Uterus (tissue), 4 donors: ENCODE measurements at places on chromosomes 1 and 21. TPM values are rescaled to one million over a fixed set of nuclear protein-coding genes. Genes with fewer than 3 reads are reported as not detected.

Gene SYNC
- 16.5 TPM for total RNA-seq

Gene LMX1A
- total RNA-seq = not detected

Gene LIN28A
- total RNA-seq = not detected

Gene HAX1
- 72.9 TPM for total RNA-seq

Gene PTGS2
- 2.0 TPM for total RNA-seq

Gene DVL1
- 94.5 TPM for total RNA-seq

Gene ESRRG
- 0.29 TPM for total RNA-seq

Gene ZNF683
- not detected for total RNA-seq

Gene IVL
- not detected for total RNA-seq

Gene CD34
- 39.2 TPM for total RNA-seq

Gene LRP8
- 7.9 TPM for total RNA-seq

Gene KRTAP10-9
- total RNA-seq = not detected

Gene CCDC181
- total RNA-seq = 1.0 TPM

Gene MCOLN2
- total RNA-seq = 0.73 TPM

Gene HMCN1
- 0.59 TPM for total RNA-seq

Gene MMEL1
- not detected for total RNA-seq

Gene SDHC
- total RNA-seq = 56.4 TPM

Gene PLPPR4
- under 0.01 TPM for total RNA-seq

Gene GJB5
- total RNA-seq = not detected
